ENCODE measurements at places on chromosomes 5 and 9.
A peak's percentile ranks its signal among the peaks of the same experiment; 100 is the strongest.

GRCh38 chr9:83583151-83584014 is 39.6 kb upstream of the IDNK start:
- no peak overlapping the region for H3K4me3 ChIP-seq
- H3K27ac ChIP-seq: no peak overlapping the region
- peaks cover 17% of the 10 kb centered on the region for H3K36me3 ChIP-seq
- peaks cover 7% of the 10 kb centered on the region for H3K4me1 ChIP-seq
- DNase-seq: peak; percentile 37
- H3K27me3 ChIP-seq: no peaks in the 10 kb centered on the region

GRCh38 chr9:28782630-28783029 is 1209.3 kb upstream of the C9orf72 start:
- H3K36me3 ChIP-seq: no peaks in the 10 kb centered on the region
- no peak for DNase-seq
- no peak overlapping the region for H3K27ac ChIP-seq
- no peak overlapping the region for H3K4me3 ChIP-seq

DNA sequence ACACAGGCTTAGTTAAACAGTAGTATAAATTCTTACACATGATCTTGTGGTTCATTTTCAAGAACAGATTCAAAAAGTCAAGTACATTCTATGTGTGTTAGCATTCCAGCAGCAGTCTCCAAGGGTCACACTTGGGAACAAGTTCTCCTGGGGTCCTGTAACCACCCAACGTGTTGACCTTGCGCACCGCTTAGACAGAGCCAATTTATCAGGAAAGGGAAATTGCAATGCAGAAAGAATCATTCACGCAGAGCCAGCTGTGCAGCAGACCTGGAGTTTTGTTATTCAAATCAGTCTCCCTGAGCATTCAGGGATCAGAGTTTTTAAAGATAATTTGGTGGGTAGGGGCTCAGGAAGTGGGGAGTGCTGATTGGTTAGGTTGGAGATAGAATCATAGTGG is 8.5 kb upstream of the RXFP3 start:
- peaks cover 10% of the 10 kb centered on the region for H3K27me3 ChIP-seq
- no peaks in the 10 kb centered on the region for H3K36me3 ChIP-seq
- no peak overlapping the region for H3K27ac ChIP-seq
- H3K4me1 ChIP-seq: no peaks in the 10 kb centered on the region

DNA sequence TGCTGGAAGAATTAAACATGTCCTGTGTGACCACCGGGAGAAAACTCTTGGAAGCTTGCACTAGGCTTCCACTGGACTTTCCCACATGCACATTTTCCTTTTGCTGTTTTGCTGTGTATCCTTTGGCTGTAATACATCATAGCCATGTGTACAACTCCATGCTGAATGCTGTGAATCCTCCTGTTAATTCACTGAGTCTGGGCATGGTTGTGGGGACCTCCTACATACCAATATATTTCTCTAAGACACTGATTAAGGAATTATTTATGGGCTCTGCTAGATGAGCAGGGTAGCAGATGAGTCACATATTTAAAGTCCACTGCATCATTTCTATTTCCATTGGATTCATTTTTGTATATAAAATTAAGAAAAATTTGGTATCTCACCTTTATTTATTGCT is 220.1 kb downstream of the CYLC2 start:
- no peak overlapping the region for H3K27ac ChIP-seq
- no peak for DNase-seq
- H3K4me3 ChIP-seq: no peak overlapping the region
- H3K27me3 ChIP-seq: no peaks in the 10 kb centered on the region
- H3K36me3 ChIP-seq: no peaks in the 10 kb centered on the region

- no peak overlapping the region for H3K27ac ChIP-seq
- H3K4me1 ChIP-seq: no peaks in the 10 kb centered on the region
- no peaks in the 10 kb centered on the region for H3K27me3 ChIP-seq
- no peak for DNase-seq
- no peaks in the 10 kb centered on the region for H3K36me3 ChIP-seq
Measured at GRCh38 chr9:121253821-121254501, 14.0 kb upstream of the GSN start.

DNA sequence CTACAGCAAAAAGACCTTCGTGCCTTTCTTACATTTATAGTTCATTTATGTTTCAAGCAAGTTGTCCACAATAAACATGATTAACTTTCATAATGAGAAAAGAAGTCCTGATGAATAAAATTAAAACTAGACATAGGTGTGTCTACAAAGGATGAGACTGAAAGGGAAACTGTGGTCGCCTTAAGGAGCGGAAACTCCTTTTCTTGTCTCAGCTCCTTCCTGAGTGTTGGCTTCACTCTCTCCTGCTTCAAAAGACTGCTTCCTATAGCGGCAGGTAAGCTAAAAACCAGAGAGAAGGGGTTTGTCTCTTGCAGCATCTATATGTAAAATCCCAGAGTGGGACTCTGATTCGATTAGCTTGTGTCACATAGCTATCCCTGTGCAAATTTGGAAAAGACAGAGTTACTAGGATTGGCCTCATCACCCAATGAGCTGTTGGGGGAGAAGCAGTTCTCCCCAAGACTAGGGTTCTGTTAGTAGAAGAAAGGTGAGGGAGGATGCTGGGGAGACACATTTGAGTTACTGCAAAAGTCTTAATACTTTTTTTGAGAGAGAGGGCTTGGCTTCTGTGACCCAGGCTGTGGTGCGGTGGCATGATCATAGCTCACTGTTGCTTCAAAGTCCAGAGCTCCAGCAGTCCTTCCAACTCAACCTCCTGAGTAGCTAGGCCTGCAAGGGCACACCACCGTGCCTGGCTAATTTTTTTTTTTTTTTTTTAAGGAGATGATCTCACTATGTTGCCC is 16.8 kb upstream of the CTSL start:
- H3K27ac ChIP-seq: peak overlapping the region; percentile 38
- H3K27me3 ChIP-seq: peaks cover 2% of the 10 kb centered on the region
- peaks cover 43% of the 10 kb centered on the region for H3K4me1 ChIP-seq
- no peaks in the 10 kb centered on the region for H3K36me3 ChIP-seq

GRCh38 chr5:1441166-1441865 is 3.9 kb downstream of the SLC6A3 start:
- H3K27me3 ChIP-seq: peaks cover 32% of the 10 kb centered on the region
- no peak for DNase-seq
- H3K36me3 ChIP-seq: no peaks in the 10 kb centered on the region
- peaks cover 5% of the 10 kb centered on the region for H3K4me1 ChIP-seq
- no peak overlapping the region for H3K27ac ChIP-seq
- H3K4me3 ChIP-seq: no peak overlapping the region

DNA sequence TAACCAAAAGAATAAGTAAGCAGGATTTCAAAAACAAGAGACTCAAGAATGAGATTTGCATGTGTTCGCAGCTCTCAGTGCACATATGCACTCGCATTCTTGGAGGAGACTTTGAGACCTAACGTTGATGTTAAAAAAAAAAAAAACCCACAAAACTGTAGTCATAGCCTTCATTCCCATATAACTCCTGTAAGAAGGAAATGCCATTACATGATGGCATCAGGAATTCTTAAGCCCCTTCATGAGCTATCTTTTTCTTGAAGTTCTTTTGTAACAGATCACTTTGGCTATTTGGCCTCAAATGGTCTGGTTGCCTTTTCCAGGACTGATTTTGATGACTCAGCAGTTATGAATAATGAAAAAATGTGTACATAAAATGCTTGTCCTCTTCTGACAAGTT is 113.8 kb downstream of the ALDH1A1 start:
- H3K27ac ChIP-seq: no peak overlapping the region
- H3K4me1 ChIP-seq: no peaks in the 10 kb centered on the region
- DNase-seq: no peak
- H3K27me3 ChIP-seq: peaks cover 4% of the 10 kb centered on the region
- H3K4me3 ChIP-seq: no peak overlapping the region
- no peaks in the 10 kb centered on the region for H3K36me3 ChIP-seq

DNA sequence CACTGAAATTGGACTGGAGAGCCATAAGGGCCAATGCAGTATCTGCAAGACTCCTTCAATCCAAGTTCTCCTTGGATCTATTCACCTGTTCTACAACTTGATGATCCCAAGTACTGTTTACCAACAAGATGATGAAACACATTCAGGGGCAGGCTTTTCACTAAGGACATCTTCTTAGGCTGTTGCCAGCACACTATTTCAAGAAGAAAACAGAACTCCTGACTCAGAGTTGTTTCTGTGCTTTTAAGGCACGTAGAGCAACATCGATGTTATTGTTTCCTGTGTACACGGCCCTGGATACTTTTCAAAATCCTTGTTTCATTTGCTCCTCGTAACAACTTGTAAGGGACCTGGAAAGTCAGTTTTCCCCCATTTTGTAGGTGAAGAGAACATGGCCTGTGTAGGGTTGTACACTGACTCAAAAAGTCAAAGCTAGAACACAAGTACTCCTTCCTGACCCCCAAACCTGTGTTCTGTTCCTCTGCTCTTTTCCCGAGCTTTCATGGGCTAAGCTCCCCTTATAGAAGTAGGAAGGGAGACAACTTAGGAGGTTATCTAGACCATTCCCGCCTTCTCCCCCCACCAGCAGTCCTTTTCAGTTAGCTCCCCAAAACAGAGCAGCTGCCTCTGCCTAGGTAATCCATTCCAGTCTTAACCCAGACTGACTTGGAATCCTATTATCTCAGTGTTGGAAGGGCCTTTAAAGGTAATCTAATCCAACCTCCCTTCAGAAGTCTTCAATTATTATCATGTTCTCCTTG is 5.2 kb upstream of the MGAT1 start:
- no peak for DNase-seq
- H3K4me1 ChIP-seq: peaks cover 57% of the 10 kb centered on the region
- H3K27me3 ChIP-seq: no peaks in the 10 kb centered on the region
- peak overlapping the region; percentile 99 for H3K27ac ChIP-seq
- peak overlapping the region; percentile 94 for H3K4me3 ChIP-seq

DNA sequence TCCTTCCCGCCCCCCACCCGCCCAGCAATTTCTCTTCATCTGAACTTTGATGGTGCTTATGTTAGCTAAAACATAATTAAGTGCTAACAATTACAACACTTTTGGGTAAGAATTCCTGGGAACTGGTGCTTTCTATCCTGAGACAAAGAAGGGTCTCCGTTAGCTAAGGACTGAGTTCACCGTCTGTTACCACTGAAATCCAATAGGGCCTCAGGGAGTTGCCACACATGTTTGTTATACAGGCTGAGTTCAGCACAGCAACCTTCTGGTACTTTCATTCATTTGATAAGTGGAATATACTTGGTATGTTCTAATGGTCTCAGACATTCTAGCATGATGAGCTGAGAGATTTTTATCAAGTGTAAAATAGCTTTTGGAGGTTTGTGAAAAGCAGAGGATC is 437.9 kb downstream of the EFNA5 start:
- H3K27ac ChIP-seq: no peak overlapping the region
- no peak for DNase-seq
- no peaks in the 10 kb centered on the region for H3K27me3 ChIP-seq

DNA sequence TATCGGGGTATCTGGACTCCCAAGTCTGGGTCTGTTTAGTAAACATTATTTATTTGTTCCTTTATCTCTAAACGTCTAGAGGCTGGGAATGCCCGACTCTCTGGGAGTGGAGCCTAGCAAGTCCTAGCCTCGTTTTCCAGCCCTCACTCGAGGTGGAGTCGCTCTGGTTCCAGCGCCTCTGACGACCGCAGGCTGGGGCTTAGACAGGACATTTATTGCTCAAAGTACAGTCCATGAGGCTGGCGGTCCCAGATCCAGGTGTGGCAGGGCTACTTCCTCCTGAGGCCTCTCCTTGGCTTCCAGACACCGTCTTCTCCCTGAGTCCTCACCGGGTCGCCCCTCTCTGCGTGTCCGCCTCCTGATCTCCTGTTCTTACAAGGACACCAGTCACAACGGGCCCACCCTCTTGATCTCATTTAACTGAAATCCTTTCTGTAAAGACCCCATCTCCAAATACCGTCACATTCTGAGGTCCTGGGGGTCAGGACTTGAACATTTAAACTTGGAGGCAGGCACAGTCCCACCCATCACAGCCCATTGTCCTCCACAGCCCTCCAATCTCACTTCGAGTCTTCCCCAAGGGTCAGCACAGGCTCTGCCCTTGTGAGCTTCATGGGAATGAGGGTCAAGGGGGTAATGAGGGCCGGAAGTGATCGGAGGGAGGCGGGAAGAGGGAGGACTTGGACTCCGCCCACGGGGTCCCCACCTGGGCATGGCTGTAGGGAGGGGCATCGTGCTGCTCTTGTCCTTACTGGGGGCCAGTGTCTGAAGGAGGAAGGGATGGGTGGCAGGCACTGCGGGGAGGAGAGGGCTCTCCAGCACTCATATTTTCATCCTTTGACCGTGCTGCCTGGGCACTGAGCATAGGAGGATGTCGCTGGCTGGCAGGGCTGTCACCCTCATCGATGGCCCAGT is 12.2 kb upstream of the CLPTM1L start:
- no peak for DNase-seq
- H3K36me3 ChIP-seq: no peaks in the 10 kb centered on the region
- H3K4me3 ChIP-seq: no peak overlapping the region
- H3K4me1 ChIP-seq: no peaks in the 10 kb centered on the region

DNA sequence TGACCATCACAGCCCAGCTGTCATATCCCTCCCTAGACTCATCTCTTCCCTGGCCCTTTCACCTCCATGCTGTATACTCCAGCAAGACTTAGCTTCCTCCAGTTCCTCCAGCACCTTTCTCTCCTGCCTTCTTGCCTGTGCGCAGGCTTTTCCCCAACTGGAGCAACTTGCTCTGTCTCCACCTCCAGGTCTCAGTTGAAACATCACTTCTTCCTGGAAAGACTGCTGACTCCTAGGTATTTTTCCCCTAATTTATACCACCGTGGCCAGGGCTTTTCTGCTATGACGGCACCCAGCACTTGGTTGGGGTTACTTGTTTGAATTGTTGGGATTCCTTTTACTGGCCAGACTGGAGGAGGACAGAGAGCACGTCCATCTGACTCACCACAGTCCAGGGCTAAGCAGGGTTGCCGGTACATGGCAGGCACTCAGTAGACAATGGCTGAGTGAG is 67.5 kb downstream of the KCNIP1 start:
- no peak overlapping the region for H3K27ac ChIP-seq
- peaks cover 58% of the 10 kb centered on the region for H3K27me3 ChIP-seq
- no peak for DNase-seq
- no peaks in the 10 kb centered on the region for H3K36me3 ChIP-seq
- H3K4me1 ChIP-seq: peaks cover 17% of the 10 kb centered on the region

DNA sequence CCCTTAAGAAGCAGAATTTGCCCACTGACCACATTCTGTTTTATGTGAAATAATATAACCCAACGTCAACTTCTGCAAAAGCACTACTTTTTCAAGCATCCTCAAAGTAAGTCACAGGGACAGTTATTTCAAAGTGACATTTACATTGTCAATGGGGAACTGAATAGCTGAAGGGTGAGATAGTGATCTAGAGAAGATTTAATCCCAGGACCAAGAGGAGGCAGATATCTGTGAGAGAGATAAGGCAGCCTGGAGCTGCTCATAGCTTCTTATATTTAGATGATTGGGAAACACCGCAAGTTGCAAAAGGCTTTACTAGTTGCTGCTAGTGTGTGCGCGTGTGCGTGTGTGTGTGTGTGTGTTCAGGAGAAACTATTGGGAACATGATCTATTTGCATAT is 210.4 kb upstream of the RFX3 start:
- no peak overlapping the region for H3K27ac ChIP-seq
- DNase-seq: no peak
- H3K36me3 ChIP-seq: no peaks in the 10 kb centered on the region
- H3K4me1 ChIP-seq: peaks cover 10% of the 10 kb centered on the region
- H3K27me3 ChIP-seq: peaks cover 5% of the 10 kb centered on the region
- H3K4me3 ChIP-seq: no peak overlapping the region

GRCh38 chr9:98896632-98897031 is 47.1 kb upstream of the COL15A1 start:
- DNase-seq: no peak
- peaks cover 16% of the 10 kb centered on the region for H3K27me3 ChIP-seq
- peaks cover 5% of the 10 kb centered on the region for H3K4me1 ChIP-seq
- H3K36me3 ChIP-seq: no peaks in the 10 kb centered on the region
- H3K4me3 ChIP-seq: no peak overlapping the region

GRCh38 chr5:10703676-10704075 is 57.4 kb downstream of the DAP start:
- DNase-seq: no peak
- peaks cover 43% of the 10 kb centered on the region for H3K4me1 ChIP-seq
- no peak overlapping the region for H3K4me3 ChIP-seq
- peaks cover 3% of the 10 kb centered on the region for H3K36me3 ChIP-seq

Measured in activated CD4-positive, alpha-beta memory T cell treated with anti-CD3 and anti-CD28 coated beads for 36 hours (primary cell).